ENCODE measurements at places on chromosomes 5 and 9. TPM values are rescaled to one million over a fixed set of nuclear protein-coding genes. Genes with fewer than 3 reads are reported as not detected.

DNA sequence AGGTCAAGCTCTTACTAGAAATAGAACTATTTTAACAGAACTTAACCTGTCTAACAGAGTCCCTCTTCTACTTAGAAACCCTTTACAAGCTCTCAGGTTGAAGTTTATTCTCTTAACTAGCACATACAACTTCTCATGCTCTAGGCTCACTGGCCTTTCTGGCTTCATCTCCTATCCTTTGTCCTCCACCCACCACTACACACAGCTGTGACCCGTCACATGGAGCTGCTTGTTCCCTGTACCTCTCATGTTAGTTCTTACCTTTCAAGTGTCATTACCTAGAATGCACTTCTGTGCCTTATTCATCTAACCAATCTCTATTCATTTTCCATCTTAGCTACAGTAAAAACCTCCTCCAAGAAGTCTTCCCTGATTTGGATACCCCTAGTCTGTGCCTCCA is 89.4 kb upstream of the APC start:
- DNase-seq, result no peak

DNA sequence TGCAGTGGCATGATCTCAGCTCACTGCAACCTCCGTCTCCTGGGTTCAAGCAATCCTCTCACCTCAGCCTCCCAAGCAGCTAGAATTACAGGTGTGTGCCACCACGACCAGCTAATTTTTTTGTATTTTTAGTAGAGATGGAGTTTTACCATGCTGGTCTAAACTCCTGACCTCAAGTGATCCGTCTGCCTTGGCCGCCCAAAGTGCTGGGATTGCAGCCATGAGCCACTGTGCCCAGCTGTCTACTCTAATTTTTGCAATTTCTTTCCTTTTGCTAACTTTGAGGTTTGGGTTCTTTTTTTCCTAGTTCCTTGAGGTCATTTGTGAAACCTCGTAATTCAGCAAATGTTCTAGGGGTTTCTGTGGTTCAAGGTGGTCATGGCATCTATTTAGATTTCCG is 63.7 kb upstream of the PRLR start:
- no peak for DNase-seq

GRCh38 chr9:94603259-94604160 is 9.9 kb upstream of the FBP2 start:
- DNase-seq, result no peak

DNA sequence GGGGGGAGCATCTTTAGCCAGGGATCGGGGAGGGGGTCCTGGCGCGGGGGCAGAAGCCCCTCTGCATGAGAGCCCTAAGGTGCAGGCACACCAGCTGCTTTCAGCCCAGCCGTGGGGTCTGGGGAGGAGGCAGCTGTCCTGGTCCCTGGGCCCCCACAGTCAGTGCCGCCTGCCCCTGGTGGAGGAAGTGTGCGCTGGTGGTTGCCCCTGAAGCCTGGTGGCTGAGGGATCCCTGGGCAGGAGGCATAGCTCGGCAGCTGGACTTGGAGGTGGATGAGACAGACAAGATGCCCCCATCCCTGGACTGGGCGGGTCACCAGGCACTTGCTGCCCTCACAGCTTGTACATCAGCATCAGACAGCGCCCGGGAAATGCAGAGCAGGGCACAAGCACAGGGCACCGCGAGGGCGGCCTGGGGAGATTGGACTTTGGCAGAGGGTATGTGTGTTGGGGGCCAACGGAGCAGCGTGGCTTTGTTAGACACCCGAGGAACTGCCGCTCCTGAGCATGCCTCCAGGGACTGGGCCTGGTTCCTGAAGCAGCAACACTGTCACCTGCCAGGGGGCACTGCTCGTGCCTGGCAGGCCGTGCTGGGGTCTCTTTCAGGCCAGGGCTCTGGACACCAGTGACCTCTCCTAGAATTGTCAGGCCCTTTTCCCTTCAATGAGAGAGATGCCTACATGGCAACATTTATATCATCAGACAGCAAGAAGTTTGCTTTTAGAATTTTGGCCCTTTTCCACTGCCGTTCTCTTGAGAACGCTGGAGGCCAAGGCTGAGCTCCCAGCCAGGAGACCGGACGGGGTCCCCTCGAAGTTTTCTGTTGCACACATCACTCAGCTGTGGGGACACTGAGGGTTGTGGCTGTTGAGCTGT is 41.9 kb upstream of the CTSL start:
- DNase-seq, result no peak

DNA sequence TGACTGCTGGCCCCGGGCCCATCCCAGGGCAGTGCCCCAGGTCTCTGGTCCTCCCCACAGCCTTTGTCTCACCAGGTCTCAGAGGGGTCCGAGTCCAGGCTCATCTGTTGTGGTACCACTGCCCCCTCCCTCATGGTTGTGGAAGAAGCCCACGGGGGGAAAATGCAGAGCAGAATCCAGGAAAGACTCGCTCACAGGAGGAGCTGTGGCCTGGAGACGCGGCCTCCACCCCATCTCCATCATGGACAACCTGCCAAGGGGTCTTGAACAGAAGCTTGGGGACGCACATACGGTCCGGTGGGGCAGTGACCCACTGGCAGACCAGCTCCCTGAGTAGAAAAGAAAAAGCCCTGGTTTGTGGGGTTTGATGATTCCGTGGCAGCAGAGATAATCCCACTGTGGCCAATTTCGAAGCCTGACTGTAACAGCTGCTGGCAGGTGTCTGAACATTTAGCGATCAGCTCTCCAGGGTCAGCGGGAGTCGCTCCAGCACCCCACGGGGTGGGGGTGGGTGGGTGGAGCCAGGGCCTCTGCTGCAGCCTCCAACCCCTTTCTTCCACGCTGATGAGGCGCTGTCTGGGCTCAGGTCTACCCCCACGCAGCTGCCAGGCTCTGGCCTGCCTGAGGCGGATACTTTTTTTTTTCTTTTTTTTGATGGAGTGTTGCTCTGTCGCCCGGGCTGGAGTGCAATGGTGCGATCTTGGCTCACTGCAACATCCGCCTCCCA is 1.9 kb upstream of the GRIN1 start:
- no peak for DNase-seq

Gene PCDHGA6
- 12.0 TPM for total RNA-seq

GRCh38 chr9:89611425-89611824 is 6.6 kb downstream of the GADD45G start:
- no peak for DNase-seq

Gene DPH7
- 36.8 TPM for total RNA-seq

Gene TRIO
- total RNA-seq, result 300 TPM

DNA sequence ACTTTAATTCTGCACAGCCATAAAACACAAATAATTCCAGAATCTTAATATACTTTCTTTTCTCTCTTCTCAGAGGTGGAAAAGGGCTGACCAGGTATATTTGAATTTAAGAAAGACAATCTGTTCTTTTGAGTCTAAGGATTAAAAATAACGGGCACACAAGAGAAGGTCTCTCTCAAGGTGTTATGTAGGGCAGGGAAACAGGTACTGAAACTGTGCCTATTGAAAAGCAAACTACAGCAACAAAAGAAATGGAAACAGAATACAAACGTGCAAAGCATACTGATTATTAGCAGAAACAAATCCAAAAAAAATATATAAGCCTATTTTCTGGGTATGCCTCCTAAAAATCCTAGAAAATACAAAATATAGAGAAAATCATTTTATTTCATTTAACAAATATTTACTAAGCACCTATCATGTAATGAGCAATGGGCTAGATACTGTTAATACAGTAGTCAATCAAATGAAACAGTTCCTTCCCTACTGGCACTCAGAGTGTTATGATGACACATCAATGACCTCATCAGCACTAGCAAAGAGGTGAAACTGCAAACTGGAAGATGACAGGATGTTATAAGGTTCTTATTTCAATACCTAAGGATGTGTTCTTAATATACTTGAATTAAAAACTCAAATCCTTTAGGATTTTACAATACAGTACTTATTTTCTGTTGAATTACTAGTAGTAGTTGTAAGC is 87.7 kb downstream of the AUH start:
- DNase-seq, result no peak

- DNase-seq, result no peak
Observed at GRCh38 chr5:22889720-22890119, 36.6 kb upstream of the CDH12 start.

Gene LIX1
- total RNA-seq, result not detected

- no peak for DNase-seq
Observed at GRCh38 chr5:167631191-167631590, 660.3 kb upstream of the WWC1 start.

- DNase-seq, result no peak
Observed at GRCh38 chr5:143208781-143209510, 194.5 kb downstream of the NR3C1 start.

Gene ARL10
- total RNA-seq, result 14.8 TPM

DNA sequence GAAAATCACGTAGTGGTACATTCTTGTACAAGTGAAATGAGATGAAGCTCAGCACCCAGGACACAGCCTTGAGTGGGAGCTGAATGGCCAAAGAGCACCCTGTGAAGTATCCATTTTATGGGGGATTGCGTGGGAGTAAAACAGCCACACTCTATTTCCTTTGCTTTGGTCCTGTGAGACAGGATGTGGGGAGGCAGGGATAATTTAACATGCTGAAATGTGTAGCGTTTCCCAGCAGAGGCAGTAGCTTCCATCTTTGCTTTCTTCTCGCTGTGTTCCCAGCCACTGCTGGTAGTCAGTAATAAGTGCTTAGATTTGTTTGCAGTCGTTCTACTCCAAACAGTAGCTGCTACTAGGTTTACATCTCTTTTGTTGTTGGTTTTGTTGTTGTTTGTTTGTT is 4.4 kb downstream of the IL31RA start:
- DNase-seq, result no peak

GRCh38 chr9:90870621-90871326 is 69.2 kb downstream of the SYK start:
- no peak for DNase-seq

DNA sequence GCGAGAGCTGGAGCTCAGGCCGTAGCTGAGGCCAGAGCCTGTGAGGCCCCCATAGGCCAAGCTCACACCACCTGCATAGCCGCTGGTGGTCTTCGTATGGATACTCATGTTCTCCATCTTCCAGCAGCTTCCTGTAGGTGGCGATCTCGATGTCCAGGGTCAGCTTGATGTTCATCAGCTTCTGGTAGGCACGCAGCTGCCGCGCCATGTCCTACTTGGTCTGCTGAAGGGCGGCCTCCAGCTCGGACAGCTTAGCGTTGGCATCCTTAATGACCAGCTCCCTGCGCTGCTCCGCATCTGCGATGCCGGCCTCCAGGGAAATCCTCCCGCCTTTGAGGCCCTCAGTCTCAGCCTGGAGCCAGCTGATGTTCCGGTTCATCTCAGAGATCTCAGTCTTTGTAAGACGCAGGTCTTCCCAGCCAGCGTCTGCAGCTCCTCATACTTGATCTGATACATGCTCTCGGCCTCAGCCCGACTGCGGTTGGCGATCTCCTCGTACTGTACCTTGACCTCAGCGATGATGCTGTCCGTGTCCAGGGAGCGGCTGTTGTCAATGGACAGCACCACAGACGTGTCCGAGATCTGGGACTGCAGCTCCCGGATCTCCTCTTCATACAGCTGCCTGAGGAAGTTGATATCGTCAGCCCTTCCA is 172.1 kb downstream of the PPP2R2B start:
- DNase-seq, result no peak

DNA sequence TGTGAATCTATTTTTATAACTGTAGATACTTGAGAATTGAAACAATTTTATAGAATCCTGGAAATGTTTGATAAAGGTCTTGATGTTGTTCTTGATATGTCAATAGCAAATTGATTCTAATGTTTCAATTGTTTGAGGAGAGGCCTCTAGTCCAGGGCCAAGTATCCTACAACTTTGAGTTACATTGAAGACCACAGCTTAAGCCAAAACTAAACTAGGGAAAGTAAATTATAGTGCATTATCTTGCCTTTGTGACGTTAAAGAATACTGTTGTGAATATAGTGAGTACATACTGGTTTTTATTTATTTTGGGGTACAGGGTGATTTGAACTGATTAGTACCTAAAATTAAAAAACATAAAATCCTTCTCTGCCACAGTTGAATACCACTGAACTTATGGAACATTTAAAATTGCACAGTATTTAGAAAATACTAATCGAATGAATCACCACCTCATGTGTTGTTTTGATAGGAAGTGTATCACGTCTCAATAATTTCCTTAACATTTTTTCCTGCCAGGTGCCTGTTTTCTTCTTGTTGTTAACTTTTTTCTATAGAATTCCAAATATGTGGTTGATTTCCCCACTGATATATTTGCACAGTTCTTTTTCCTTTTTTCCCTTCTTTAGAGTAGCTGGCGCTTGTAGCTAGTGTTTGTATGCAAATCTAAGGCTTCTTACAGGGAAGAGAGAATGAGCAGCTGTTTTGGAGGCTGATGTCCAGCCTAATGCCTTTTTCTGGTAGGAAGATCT is 12.5 kb downstream of the ARHGEF28 start:
- no peak for DNase-seq

Data from thoracic aorta (tissue), 2 donors.